Cerebellar cortex (tissue), 1 donor: ENCODE measurements at places on chromosomes 4 and X.
A peak's percentile ranks its signal among the peaks of the same experiment; 100 is the strongest.

GRCh38 chrX:38260231-38260630 lies 39.6 kb upstream of the SRPX start:
- peak; percentile 4 for DNase-seq

DNA sequence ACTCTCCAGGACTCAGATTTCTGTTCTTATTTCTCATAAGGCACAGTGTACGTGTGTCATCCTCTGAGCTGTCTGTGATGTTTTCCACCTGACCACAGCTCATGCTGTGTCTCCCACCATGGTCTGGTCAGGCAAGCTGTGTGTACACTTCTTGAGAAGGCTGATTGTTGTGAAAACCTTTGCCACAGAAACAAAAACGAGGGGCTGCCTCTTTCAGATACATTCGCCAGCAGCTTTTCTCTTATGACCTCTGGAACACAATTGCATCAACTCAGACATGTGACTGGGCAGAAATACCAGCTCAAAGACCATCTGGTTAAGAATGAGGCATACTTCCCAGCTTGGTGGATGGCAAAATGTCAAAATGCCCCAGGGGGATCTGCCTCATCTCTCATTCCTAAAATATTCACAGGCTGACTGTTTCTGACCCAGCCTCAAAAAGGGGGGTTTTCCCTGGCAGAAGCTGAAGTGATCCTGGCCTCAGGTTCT lies 46.1 kb downstream of the PGRMC2 start:
- DNase-seq = peak; percentile 78

GRCh38 chr4:88382621-88383020 lies 4.0 kb downstream of the HERC6 start:
- no peak for DNase-seq

GRCh38 chr4:125266901-125267604 lies 47.7 kb upstream of the FAT4 start:
- no peak for DNase-seq

DNA sequence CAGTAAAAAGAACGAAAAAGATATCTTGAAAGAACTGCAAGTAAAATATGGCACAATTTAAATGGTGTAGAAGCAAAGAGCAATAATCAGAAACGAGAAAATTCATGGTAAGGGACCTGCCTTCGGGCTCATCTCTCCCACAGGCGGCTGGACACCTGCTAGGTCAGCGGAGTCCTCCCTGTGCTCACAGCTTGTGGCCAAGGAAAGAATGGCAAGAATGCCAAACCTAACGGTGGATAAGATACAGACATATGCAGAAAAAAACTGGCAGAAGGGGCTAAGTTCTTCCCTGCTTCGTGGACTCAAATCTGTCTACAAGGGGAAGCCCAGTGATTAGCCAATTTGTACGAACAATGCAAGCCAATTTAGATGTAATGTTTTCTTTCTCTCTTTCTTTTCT lies 152.1 kb upstream of the VCX start:
- no peak for DNase-seq

- peak; percentile 37 for DNase-seq
These were observed 34.5 kb downstream of the LRPAP1 start for GRCh38 chr4:3497523-3498389.

DNA sequence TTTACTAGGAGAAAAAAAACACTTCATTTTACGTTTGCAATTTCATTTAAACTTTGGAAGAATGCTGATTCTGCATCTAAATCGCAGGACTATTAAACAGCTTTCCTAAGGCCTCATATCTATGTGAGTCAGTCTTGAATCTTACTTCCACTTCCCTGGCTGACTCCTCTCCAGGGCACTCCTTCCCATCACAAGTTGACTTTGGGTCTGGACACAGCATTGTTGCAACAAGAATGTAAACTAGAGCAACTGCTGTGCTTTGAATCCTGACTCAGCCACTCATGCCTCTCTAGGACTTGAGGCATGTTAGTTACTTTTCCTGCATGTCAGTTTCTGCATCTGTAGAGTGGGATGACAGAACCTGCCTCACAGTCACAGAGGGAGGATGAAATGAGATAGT lies 413.8 kb downstream of the FAT4 start:
- no peak for DNase-seq

DNA sequence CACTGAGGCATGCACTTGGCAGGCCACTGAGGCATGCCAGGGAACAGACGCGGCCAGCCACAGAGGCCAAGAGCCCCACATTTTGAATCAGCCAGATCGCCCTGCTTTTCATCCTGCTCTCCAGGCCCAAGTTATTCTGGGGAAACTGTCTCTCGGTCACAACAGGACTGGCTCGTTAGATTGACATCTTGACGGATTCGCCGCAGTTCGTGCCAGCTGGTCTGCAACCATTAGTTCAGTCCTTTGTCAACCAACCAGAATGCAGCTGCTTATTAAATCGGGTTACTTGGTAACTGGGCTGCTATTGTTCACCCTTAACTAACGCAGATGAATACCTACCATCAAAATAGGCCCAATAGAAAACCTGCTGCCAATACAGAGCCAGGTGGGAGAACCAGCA lies 16.7 kb downstream of the CLDN34 start:
- no peak for DNase-seq

GRCh38 chrX:19889582-19890342 lies 2.4 kb upstream of the SH3KBP1 start:
- no peak for DNase-seq

DNA sequence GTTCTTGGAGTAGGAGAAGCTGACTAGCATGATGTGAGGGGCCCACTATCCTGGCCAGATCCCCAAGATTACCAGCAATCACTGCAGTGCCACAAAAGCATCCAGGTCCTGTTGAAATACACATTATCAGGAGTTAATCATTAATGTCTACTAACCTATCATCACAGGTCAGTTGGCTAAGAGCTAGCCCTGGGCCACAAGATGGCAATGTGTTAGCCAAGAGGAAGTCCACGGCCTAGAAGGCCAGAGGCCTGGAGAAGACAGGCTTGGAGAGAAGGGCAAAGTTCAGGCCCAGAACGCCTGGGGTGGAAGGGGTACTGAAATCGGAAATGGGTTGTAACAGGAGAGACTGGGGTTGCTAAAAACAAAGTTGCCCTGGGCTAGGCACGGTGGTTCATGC lies 19.9 kb upstream of the KIAA1210 start:
- DNase-seq = no peak

DNA sequence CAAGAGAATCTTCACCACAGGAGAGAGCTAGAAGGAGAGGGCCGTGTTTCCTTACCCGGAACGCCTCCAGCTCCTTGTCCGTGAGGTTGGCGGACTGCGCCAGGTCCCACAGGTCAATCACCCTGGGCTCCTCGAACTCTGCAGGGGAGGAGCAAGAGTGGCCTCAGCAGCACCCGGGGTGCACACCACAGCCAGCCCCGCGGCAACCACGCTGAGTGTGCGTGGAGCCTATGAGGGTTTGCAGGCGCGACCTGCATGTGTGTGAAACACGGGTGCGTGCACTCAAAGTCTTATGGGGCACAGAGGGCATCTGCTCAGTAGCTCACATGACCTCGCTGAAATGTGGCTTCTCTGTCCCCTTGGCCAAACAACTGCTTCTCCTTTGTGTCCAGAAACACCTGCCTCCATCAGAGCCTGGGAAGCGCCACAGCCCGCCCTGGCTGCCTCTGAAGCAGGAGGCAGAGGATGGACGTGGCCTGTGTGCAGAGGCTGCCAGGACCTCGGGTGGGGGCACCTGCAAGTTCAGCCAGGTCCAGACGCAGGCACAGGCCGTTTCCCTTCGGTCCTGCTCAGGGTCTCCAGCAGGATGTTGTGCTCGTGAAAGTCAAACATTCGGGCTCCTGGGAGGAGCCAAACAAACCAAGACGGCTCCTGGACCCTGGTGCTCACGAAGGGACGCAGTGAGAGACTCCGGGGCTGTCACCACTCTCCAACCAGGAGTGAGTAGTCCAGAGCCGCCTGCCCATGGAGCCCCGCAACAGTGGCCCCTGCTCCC lies 16.0 kb downstream of the LRPAP1 start:
- DNase-seq = no peak

- no peak for DNase-seq
These were observed 314.3 kb upstream of the CLNK start for GRCh38 chr4:10998846-10999245.

- DNase-seq = peak; percentile 21
These were observed 3.4 kb downstream of the SPATA4 start for GRCh38 chr4:176191974-176192373.

- no peak for DNase-seq
These were observed 59.3 kb downstream of the CNGA2 start for GRCh38 chrX:151793886-151794285.

DNA sequence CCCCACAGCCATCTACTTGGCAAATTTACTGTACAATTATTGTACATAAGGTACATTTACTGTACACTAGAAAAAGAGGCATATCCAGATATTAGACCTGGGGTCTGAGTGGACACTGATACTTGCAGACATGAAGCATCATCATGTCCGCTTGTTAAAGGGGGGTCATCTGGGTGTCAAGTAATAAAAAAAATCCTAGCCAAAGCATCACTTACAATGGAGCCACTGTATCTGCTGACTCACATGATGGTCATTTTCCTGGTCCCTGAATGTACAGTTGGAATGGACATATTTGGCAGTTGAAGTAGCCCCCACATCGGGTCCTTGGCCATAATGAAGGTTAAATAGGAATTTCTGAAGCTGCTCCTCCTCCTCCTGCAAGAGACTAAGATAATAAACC lies 228.8 kb downstream of the THOC2 start:
- no peak for DNase-seq

GRCh38 chrX:88944661-88945060 lies 197.6 kb downstream of the CPXCR1 start:
- no peak for DNase-seq

DNA sequence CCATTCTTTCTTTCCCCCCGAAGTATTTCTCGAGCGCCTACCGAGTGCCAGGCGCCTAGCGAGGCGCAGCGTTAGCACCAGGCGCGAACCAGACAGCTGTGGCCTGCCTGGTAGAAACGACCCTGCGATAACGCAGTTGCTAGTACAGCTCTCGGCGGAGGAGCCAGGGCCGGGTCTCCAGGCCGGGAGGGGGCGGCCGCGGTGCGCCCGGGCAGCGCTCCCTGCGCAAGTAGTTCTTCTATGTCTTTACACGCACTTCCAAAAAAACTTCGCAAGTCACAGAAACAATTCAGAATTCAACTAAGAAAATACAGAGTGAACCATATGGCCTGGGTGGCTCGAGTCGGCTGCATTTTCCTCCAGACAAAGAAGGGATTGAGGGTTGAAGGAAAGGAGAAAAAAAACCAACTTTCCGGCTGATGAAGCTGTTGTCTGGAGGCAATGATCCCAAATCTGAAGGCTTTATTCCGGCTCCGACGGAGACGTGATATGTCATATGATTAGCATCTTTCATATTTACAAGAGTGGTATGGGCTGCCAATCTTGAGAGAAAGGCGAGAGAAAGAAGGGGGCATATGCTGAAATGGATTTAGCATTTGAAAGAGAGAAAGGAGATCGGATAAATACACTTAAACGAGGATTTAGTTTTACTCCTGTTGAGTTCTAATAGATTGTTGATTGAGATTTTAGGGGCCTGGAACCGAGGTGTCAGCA lies 7.2 kb upstream of the NEUROG2 start:
- no peak for DNase-seq

- peak; percentile 81 for DNase-seq
These were observed 65.3 kb downstream of the CLNK start for GRCh38 chr4:10619220-10619619.

DNA sequence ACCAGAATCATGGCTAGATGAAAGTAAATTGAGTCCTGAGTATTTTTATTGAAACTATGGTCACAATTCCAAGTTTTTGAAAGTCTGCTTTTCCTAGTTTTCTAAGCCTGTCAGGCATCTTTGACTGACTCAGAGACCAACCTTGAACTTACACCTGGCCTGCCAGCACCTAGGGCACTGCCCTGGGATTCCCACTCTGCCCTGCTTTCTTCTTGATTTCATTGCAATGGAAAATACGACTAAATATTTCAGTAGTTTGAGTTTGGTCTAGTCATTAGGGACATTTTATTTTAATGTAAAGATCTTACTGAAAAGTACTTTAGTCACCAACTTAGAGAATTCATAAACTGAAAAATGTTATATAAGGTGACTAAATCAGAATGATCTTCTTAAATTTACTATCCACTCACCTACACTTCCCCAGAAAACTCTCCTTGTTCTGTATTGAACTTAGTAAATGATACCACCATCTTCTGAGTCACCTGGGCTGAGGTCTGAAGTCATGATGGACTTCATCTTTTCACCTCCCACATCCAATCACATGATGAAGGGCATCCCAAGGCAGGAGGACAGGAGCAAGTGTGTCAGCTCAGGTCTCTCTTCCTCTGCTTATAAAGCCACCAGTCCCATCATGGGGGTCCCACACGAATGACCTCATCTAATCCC lies 11.6 kb upstream of the PYURF start:
- no peak for DNase-seq

- peak; percentile 64 for DNase-seq
These were observed 151.2 kb upstream of the SLC4A4 start for GRCh38 chr4:71187404-71188155.

GRCh38 chr4:121968859-121969258 lies 17.0 kb upstream of the TRPC3 start:
- DNase-seq = no peak

DNA sequence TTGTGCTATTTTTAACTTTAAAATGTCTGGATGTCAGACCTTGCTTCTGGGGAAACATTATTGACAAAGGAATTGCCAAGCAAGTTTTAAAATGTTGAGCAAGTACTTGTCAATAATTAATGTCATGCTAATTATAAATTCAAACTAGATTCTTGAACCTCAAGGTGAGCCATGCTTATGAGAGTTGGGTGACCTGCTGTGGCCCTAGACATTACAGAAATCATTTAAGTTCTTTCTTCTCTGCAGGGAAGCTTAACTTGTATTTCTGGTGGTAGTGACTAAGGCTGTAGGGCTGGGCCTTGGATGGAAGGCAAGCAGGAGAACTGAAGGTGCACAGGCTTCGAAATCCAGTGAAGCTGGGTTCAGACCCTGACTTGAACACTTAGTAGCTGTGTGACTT lies 14.8 kb upstream of the UCHL1 start:
- DNase-seq = no peak

- DNase-seq = no peak
These were observed 214.6 kb downstream of the PTTG2 start for GRCh38 chr4:38174801-38175200.

GRCh38 chr4:128565565-128566186 lies 243.8 kb upstream of the JADE1 start:
- DNase-seq = peak; percentile 47

GRCh38 chr4:40325406-40326019 lies 9.6 kb upstream of the CHRNA9 start:
- peak; percentile 74 for DNase-seq

DNA sequence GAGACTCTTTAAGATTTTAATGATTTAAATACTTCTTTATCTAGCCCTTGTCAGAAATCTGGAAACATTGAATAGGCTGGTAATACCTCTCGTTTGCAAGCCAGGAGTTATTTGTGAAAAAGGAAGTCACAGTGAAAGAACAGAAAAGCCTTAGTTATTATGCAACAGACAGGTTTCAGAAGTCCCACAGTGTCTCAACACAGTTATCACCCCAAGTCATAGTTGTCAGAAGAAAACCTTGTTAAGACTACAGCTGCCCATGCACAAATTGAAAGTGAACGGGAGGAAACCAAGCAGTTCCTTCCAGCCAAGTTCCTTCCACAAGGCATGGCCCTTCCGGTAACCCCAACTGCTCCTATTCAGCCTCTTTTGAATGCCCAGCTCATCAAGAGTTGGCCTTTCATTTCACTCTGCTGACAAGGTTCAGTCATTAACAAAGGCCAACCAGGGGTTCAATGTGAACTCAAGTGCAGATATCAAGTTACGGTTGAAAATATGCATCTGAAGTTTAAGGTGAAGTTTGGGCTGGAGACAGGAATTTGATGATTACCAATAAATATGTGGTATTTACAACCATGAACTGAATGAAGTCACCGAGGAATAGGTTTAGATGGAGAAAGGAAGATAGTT lies 15.6 kb downstream of the ALPK1 start:
- DNase-seq = no peak

GRCh38 chr4:101400096-101400495 lies 52.8 kb upstream of the PPP3CA start:
- no peak for DNase-seq
